Stimulated activated naive CD8-positive, alpha-beta T cell treated with anti-CD3 and anti-CD28 coated beads, Interleukin-15, amount 100 ng/mL, for 72 hours (primary cell): ENCODE measurements at places on chromosomes 2 and 18.

DNA sequence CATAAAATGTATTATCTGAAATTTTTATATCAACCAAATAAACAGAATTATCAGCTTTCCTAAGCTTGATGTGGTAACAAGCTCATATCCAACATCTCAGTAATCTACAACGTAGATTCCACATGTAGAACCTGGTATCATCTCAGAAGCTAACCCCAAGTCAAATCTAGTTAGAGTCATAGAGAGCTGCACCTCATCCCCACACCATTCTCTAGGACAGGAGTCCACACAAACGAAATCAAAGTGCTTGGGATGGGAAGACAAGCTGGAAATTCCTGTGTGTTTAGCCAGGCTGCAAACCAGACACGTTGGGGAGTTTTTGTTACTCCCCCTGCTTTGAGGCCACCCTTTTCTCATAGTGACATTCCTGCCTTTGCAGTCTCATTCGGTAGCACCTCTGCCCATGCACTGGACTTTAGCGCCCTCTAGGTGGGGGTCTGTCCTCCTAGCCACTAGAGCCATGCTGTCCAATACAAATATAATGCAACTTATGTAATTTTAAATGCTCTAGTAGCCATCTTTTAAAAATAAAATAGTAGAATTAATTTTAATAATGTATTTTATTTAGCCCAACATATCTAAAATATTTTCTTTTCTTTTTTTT is 28.1 kb upstream of the SATB2 start:
- peak; percentile 37 for DNase-seq

GRCh38 chr2:74719066-74719465 is 65.0 kb downstream of the SEMA4F start:
- no peak for DNase-seq

GRCh38 chr18:52228166-52228565 is 111.8 kb upstream of the DCC start:
- DNase-seq = no peak

DNA sequence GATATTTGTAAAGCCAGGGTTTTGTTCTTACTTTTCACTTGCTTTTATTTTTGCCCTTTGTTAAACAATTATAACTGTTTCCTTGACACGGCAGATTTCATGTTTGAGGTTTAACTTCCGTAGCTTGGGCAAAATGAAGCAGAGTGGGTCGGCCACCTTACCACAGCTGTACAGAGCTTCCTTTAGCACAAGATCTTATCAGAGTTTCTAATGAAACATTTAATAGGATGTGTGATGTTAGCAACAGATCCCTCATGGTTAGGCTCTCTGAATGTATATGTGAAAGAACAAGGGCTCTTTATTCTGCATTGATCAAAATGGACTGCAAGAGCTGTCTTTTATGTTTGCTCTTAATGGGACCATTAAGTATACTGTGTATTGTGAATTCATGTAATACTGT is 22.3 kb downstream of the RNF125 start:
- DNase-seq = no peak

- DNase-seq = no peak
Observed at GRCh38 chr18:55893948-55894347, 306.0 kb upstream of the TCF4 start.
